ENCODE measurements at places on chromosomes 3 and 15.

DNA sequence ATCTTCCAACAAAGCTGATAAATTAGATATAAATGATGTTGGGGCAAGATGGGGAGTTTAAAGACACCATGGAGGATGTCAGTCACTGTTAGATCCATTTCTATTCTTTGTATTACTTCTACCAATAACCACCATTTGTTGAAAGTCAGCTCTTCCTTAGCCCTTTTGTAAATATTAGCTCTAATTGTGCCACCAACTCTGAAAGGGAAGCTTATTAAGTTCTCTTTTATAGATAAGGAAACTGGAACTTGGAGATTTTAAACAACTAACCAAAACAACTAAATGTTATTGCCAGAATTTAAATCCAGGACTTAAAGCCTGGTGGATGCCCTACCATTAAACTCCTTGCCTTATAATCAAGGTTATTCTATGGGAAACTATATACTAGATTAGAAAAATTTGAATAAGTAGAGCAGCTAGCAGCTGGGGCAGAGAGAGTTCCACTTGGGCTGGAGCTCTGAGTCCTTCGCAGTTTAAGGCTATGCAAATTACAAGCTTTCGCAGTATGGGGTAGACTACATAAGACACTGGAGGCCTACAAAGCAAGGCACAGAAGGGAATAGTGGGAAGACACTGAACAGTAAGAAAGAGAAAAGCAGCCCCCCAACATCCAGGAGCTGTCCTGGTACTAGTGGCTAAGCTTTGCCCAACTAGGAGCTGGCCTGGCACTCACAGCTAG lies 52.6 kb downstream of the TM4SF18 start:
- H3K27ac ChIP-seq: no peak overlapping the region
- H3K36me3 ChIP-seq: no peaks in the 10 kb centered on the region
- no peak for DNase-seq
- peaks cover 17% of the 10 kb centered on the region for H3K4me1 ChIP-seq
- no peaks in the 10 kb centered on the region for H3K27me3 ChIP-seq

GRCh38 chr3:168862466-168862865 lies 766.7 kb upstream of the GOLIM4 start:
- DNase-seq: no peak
- H3K4me3 ChIP-seq: no peak overlapping the region
- no peak overlapping the region for H3K27ac ChIP-seq

GRCh38 chr3:183189641-183190040 lies 27.1 kb upstream of the LAMP3 start:
- no peaks in the 10 kb centered on the region for H3K27me3 ChIP-seq
- no peaks in the 10 kb centered on the region for H3K4me1 ChIP-seq
- DNase-seq: no peak
- H3K4me3 ChIP-seq: no peak overlapping the region
- no peak overlapping the region for H3K27ac ChIP-seq

GRCh38 chr15:70164910-70165715 lies 67.4 kb upstream of the TLE3 start:
- no peak for DNase-seq
- no peaks in the 10 kb centered on the region for H3K4me1 ChIP-seq
- no peak overlapping the region for H3K27ac ChIP-seq
- no peak overlapping the region for H3K4me3 ChIP-seq

- no peak overlapping the region for H3K27ac ChIP-seq
- DNase-seq: no peak
- no peaks in the 10 kb centered on the region for H3K36me3 ChIP-seq
- H3K27me3 ChIP-seq: no peaks in the 10 kb centered on the region
Observed at GRCh38 chr3:82088749-82089148, 327.3 kb upstream of the GBE1 start.

Data from central memory CD8-positive, alpha-beta T cell (primary cell).